ENCODE measurements at places on chromosomes 7 and 10.

- peak; percentile 32 for DNase-seq
These were observed 152.2 kb downstream of the ARL4A start for GRCh38 chr7:12839508-12840153.

DNA sequence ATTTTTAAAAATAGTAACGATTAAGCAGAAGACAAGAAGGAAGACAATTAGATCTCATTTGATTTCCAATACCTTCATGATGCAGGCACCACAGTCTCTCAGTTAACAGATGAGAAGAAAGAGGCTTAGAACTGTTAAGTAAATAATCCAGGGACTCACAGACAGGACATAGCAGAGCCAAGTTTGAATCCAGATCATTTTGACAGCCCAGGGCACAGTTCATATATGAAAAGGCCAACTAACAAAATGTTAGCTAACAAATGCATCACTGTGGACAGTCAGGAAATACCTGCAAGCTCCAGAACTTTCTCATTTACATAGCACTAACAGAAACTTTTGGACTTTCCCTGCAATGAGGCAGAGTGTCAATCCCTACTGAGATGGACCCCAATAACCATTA is 4.2 kb upstream of the NPSR1 start:
- no peak for DNase-seq

DNA sequence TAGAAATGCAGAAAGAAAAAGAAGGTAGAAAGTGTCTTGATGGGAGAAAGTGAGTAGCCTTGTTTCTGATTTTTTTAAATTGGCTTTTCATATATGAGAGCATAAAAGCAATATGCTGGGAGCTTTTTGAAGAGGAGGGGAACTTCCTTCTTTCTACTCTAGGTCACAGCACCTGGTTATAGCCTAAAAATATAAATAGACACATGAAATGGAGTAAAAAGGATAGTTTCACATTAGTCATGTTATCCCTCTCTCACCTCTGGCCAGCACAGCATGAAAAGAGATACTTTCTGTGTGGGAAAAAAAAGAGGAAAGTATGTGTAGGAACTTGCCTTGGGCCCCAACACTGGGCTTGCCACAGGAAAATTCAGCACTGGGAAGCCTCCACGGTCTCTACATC is 292.2 kb upstream of the ZWINT start:
- peak; percentile 26 for DNase-seq

GRCh38 chr10:69439813-69440506 is 11.3 kb upstream of the TSPAN15 start:
- peak; percentile 74 for DNase-seq

DNA sequence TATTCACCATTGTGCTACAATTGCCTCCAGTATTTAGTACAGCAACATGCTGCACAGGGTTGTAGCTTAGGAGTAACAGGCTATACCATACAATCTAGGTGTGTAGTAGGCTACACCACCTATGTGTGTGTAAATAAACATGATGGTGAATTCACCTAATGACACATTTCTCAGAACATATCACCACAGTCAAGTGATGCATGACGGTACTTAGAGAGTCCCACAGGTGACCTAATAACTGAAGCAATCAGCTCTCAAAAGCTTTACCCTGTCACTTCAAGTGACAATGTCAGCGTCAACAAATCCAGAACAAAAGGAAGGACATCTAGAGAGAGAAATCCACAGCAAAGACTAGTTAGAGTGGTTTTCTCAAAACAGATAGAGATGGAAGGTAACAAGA is 38.8 kb downstream of the CCNJ start:
- DNase-seq: no peak

DNA sequence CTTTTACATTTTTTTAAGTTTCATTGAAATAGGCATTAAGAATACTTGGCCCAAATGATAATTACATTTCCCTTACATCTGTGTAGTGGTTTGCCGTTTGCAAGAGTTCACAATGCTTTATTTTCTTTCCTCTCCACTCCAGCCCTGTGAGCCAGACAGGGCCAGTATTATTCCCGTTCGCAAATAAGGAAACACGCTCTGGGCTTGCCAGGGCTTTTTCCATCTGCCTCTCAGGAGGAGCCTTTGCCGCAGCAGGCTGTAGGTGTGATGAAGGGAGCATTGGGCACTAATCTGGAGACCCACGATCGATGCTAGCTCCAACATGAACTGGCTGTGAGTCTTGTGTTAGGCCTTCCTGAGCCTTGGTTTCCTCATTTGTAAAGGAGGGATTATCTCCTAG is 154.4 kb downstream of the GALNT17 start:
- no peak for DNase-seq

- no peak for DNase-seq
These were observed 905.0 kb downstream of the LRMDA start for GRCh38 chr10:76336213-76336963.

GRCh38 chr7:73851410-73852338 is 9.3 kb upstream of the TMEM270 start:
- peak; percentile 99 for DNase-seq

DNA sequence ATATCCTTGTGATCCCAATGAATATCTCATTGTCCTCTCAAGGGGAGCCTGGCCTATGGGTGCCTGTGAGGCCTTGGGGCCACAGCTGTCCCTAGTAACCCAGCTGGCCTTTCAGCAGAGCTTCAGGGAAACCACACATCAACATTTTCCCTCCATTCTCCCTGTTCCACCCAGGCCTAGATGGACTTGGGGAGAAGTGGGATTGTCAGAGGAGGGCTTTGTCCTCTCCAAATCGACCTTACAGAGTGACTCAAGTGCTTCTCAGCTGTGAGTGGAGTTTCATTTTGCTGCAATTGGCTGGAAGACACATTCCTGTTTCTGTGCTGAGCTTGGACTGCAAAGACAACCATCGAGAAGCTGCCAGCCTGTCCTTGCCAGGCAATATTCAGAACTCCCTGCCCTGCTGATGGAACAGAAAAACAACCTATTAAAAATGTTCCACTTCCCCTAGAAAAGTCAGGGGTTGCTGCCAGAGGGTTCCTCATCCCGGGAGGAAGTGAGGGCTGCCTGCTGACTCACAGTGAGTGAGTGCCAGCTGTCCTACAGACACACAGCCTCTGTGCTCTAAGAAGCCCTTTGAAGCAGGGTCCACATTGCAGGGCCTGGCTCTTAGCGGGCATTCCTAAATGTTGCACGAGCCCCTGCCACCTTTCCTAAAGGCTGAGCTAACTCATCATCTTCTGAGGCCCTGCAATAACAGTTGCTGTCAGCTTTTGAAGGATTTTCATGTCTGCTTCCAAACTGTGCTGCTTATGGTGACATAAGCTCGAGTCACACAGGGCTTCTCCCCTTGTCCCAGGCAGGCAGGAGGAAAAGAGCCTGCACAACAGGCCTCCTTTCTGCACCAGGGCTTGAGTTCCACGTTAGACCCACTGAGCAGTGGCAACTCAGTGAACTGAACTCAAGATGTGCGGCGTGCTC is 20.5 kb downstream of the STRA8 start:
- DNase-seq: peak; percentile 80
